H1 (cell line): ENCODE measurements at places on chromosomes 4 and X.

DNA sequence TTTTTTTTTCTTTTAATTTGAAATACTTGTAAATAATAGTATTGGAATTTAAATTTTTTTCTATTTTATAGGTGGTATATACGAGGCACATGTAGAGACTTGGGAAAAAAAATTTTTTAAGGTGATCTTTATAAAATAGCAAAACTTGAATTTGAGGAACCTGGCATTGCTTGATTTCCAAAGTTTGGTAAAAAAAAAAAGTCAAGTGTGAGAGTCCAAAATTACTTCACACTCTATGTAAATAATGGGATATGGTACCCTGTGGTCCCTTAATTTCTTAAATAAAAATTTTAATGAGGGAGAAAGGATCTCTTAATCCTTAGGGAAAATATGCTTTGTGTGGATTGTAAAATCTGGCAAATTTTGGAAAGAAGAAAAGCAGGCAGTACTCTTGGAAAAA lies 19.0 kb downstream of the SPRY1 start:
- no peaks in the 10 kb centered on the region for H3K36me3 ChIP-seq
- no peak for DNase-seq
- H3K27ac ChIP-seq: no peak overlapping the region
- no peak overlapping the region for H3K4me3 ChIP-seq

- no peak overlapping the region for H3K27ac ChIP-seq
- H3K27me3 ChIP-seq: no peaks in the 10 kb centered on the region
- no peak for DNase-seq
These were observed 170.1 kb upstream of the SCML1 start for GRCh38 chrX:17567187-17567586.

- H3K36me3 ChIP-seq: no peaks in the 10 kb centered on the region
- H3K27ac ChIP-seq: 0 out of 2 replicates have a peak overlapping the region, but pooled peaks have one; percentile 36
- H3K4me1 ChIP-seq: peaks cover 6% of the 10 kb centered on the region
- no peak overlapping the region for H3K4me3 ChIP-seq
- H3K27me3 ChIP-seq: no peaks in the 10 kb centered on the region
These were observed 86.0 kb downstream of the ATG4A start for GRCh38 chrX:108177351-108178142.

DNA sequence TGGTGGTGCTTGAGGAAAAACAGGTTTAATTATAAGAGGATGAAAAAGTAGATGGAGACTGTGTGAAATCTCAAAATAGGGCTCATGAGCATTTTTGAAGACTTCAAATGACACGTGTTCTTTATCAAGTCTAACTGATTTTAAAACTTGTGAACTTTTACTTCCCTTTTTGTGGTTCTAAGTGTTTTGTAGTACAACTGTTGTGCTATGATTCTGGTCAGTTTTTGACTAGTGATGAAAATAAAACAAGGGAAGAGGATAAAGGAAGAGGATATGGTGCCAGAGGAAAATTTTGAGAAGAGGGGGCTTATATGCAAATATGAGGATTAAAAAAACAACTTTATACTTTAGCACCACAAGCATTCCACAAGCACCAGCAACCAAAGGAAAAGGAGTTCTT lies 644.0 kb downstream of the RPA4 start:
- no peaks in the 10 kb centered on the region for H3K36me3 ChIP-seq
- H3K27me3 ChIP-seq: no peaks in the 10 kb centered on the region
- no peaks in the 10 kb centered on the region for H3K4me1 ChIP-seq
- DNase-seq: no peak
- no peak overlapping the region for H3K27ac ChIP-seq

- no peaks in the 10 kb centered on the region for H3K36me3 ChIP-seq
- no peak overlapping the region for H3K27ac ChIP-seq
- DNase-seq: no peak
- no peaks in the 10 kb centered on the region for H3K4me1 ChIP-seq
These were observed 118.1 kb upstream of the NEIL3 start for GRCh38 chr4:177191586-177191985.

DNA sequence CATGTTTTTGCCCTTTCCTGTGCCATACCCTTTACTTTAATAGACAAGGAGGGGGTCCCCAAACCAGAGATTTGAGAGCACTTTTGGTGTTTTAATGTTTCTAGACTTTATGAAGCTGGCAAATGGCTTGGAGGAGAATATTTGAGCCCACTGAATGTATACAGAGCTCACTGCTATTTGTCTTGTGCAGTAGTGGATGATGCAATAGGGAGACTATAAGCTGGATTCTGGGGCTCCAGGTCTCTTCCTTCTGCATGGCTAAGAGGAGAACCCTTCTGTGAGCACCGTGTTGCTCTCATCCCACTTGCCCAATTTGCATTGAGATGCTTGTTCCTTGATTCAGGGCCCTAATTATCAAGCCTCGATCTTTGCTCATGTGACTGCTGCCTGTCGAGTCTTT lies 8.9 kb upstream of the PUDP start:
- no peaks in the 10 kb centered on the region for H3K36me3 ChIP-seq
- H3K4me1 ChIP-seq: no peaks in the 10 kb centered on the region
- DNase-seq: no peak
- H3K27me3 ChIP-seq: no peaks in the 10 kb centered on the region

- H3K4me3 ChIP-seq: no peak overlapping the region
- DNase-seq: no peak
These were observed 14.4 kb downstream of the ADRA2C start for GRCh38 chr4:3780347-3781171.
